ENCODE measurements at places on chromosomes 7 and 10.

DNA sequence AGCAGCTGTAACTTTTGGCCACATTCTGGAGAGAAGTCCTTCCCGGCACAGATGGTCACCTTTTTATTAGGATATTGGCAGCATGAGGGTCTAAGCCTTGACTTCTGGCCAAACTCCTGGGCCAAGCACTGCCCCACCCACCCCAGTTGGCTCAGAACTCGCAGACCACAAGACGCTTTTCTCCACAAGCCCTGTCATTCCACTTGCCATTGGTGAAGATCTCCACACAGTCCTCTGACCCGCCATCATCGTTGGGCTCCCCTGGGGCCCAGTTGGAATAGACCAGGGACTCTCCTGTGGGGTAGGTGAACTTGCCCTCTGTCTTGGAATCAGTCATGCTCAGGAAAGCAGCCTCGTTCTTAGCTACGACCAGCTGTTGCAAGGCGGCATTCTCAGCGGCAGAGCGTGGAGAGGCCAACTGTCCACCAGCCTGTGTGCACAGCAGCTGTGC, 11.2 kb downstream of the SFTPD start:
- DNase-seq = no peak

DNA sequence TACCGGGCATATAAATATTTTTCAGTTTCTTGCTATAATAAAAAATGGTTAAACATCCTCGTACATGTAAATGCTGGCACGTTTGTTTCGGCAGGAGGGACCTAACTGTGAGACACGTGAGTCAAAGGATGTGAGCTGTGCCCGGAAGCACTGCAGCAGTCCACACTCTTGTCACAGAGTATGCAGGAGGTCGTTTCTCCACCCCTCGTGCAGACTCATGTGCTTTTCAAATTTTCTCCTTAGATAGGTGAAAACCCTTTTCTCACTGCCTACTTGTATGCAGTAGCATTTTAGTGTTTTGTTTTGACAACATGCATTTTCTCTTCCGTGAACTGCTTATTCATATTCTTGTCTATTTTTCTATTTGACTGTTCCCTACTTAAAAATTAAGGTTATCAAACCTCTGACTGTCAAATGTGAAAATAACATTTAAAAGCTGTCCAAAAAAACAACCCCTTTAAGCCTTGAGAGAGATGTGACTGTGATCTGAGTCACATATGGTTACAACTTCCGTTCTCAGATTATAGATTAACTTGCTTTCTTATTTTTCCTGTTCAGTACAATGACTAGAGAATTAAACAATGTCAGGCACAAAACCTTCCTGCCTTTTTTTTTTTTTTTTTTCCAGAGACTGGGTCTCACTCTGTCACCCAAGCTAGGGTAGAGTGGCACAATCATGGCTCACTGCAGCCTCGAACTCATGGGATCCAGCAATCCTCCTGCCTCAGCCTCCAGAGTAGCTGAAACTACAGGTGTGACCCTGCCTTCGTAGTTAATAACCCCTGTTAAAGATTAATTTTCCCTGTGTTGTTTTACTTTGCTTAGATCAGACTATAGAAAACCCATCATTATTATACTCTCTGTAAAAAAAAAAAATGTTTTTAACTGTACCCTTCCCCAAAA, 45.1 kb downstream of the DPY19L1 start:
- DNase-seq = peak; percentile 11

- no peak for DNase-seq
Observed at GRCh38 chr7:107957436-107957835, 45.5 kb downstream of the LAMB1 start.

- no peak for DNase-seq
Observed at GRCh38 chr7:85204061-85204460, 17.2 kb upstream of the SEMA3D start.

- no peak for DNase-seq
Observed at GRCh38 chr7:140494867-140495266, 15.6 kb upstream of the MKRN1 start.

DNA sequence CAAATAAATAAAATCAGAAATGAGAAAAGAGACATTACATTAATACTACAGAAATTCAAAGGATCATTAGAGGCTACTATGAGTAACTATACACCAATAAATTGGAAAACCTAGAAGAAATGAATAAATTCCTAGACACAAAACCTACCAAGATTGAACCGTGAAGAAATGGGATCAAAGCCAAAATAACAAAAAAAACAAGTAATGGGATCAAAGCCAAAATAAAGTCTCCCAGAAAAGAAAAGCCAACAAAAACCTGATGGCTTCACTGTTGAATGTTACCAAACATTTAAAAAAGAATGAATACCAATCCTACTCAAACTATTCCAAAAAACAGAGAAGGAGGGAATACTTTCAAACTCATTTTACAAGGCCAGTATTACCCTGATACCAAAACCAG, 20.0 kb downstream of the GSDME start:
- DNase-seq = no peak

DNA sequence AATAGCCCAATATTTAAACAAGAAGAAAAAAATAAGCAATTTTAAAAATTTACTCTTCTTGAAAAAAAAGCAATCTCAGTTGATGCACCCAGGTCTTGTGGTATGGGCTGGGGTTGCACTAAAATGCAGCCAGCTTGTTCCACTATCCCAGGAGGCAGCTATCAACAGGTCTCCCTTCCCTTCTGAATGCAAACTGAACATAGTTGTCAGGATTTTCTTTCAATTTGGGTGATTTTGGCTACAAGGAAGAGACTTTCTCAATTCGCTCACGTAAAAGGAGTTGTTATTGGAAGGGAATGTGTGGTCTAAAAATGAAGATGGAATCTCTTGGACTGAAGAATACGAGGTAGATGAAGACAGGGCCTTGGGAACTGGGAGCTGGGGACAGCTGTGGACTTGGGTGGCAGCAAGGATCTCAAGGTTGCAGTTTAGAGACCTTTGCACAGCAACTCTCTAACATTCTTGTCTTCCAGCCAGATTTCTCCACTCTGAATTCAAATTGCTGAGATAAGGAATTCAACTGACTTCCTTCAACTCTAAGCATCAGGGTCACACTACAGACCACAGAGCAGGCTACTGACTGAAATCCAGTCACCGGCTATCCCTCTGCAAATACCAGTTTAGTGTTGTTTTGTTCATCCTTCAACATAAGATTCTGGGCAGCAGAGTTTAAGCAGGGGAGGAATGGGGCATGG, 3.1 kb upstream of the TMEM26 start:
- DNase-seq = no peak

DNA sequence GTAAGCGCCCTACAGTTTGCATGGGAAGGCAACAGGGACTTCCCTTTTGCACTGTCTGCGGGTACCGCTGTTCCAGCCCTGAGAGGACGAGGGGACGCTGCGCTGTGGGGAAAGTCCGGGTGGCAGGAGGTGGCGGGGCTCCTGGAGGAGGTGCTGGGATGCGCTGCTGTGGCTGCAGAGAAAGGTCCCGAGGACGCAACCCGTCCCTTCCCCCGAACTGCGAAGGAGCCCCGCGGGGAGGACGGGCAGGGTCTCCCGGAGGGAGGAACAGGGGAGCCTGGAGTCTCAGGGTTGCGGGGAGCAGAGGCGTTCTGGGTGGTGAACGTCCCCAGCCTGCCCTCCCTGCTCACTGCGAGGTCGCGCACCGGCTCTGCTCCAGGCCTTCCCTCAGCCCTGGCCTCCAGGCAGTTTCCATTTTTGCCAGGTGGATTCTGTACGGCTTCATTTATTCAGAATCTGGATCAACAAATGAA, 91.6 kb downstream of the CXCL12 start:
- DNase-seq = no peak

- DNase-seq = peak; percentile 87
Observed at GRCh38 chr7:45136106-45137060, 21.2 kb upstream of the RAMP3 start.

- DNase-seq = no peak
Observed at GRCh38 chr7:142602183-142602582, 147.1 kb upstream of the PRSS1 start.

DNA sequence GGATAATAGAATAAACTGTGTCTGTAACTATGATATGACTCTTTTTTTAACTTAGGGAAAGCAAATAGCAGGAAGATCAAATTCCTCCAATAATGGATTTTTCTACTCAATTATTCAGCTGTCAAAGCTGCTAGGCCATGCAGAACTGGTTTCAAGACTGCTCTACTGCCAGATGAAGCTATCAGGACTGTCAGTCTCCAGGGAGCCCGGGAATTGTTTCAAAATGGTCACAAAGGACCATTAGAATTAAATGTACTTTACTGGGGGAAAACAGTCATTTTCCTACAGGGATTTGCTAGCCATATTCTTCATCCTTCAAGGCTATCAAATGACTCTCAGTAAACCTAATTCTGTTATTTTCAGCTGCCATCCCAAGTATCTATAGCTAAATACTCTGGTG, 276.3 kb downstream of the LHFPL3 start:
- DNase-seq = no peak

GRCh38 chr10:351770-352334, 216.6 kb downstream of the ZMYND11 start:
- no peak for DNase-seq

- DNase-seq = no peak
Observed at GRCh38 chr7:105444342-105444987, 55.7 kb upstream of the SRPK2 start.

DNA sequence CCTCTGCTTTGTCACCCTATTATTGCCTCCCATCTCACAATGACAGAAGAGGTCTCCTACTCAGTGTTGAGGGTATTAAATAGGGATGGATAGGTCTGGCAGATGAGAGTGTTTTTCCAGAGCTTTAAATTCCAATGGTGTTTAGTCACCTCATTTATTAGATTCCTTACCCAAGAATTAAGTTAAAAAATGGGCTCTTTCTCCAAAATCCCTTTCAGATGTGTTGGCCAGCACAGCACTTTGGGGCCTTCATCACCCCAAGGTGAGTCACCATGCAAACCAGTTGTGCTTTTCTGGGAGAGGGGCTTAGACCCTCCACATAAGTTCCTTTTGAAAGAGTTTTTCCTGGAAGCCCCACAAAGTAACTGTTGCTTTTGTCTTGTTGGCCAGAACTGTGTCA, 78.4 kb downstream of the CYP26A1 start:
- no peak for DNase-seq

DNA sequence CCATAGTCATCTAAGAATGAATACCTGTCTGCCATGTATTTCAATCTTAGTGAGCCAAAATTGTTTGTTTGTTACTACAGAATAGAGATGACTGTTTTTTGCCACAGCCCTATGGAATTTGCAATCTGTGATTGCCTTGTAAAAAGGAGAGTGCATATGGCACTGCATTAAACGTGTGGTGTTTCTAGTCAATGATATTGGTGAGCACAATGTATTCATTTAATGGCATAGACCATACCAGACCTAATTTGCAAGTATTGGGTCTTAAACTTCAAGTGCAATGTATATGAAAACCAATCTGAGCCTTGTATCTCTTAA, 11.3 kb downstream of the INSIG1 start:
- DNase-seq = no peak

- no peak for DNase-seq
Observed at GRCh38 chr7:95250571-95250970, 73.8 kb downstream of the PON1 start.

DNA sequence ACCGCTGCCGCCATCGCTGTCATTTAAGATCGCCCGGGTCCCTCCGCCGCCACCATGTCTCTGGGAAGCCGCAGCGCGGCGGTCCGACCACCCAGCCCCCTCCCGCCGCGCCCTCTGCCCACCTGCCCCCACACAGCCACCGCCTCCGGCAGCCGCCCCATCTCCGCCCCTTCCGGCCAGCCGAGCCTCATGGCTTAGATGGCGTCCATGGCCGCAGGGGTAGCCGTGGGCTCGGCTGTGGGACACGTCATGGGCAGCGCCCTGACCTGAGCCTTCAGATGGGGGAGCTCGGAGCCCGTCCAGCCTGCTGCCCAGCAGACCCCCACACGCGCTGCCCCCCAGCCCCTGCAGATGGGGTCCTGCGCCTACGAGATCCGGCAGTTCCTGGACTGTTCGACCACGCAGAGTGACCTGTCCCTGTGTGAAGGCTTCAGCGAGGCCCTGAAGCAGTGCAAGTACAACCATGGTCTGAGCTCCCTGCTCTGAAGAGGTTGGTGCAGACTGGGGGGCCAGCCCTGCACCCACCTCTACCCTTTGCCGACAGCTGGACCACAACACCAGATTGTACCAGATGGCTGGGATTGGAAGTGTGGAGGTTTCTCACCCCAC, 38.0 kb upstream of the TARP start:
- DNase-seq = peak; percentile 70

- no peak for DNase-seq
Observed at GRCh38 chr7:112759905-112760304, 30.3 kb downstream of the TMEM168 start.

DNA sequence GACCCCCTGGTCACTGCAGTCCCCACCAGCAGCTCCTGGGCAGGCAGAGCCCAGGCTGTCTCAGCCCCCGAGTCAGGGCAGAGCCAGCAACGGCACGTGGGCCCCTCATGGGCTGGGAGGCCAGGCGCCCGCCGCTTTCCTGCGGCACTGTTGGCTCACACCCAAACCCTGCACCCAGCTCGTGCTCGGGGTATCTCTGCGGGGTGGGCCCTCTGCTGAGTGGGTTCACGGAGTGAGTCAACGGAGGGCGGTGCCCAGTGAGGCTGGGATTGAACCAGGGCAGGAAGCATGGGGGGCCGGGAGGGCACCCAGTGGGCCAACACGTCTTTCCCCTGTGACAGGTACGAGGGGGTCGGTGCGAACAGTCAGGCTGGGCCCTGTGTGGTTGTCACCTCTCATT, 28.9 kb downstream of the ADAP1 start:
- no peak for DNase-seq

- DNase-seq = no peak
Observed at GRCh38 chr10:124171561-124171960, 78.2 kb upstream of the CHST15 start.

DNA sequence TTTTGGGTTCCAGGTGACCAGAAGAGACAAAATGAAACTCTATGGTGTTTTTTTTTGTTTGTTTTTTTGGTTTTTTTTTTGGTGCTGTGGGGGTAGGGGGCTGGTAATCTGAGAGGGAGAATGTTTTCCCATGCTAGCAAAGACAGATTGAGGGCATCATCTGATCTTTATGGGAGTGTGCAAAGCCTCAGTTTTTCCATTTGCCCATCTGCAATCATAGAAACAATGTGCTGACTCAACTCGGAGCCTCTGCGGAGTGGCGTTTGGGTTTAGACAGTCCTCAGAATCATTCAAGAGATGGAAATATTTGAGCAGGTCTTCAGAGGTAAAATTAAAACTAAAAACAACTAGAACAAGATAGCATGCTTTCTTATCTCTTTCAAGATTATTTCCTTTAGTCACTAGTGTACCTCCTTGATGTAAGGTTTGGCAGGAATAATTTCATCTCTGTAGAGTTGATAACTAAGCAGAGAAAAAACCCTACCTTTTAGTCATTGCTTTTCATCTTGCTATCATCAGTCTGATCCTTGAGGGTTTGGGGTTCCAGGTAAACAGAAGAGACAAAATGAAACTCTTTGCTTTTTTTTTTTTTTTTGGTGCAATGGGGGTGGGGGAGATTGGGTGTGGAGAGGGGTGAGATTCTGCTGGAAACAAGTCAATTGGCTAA, 18.0 kb downstream of the CNNM2 start:
- no peak for DNase-seq

DNA sequence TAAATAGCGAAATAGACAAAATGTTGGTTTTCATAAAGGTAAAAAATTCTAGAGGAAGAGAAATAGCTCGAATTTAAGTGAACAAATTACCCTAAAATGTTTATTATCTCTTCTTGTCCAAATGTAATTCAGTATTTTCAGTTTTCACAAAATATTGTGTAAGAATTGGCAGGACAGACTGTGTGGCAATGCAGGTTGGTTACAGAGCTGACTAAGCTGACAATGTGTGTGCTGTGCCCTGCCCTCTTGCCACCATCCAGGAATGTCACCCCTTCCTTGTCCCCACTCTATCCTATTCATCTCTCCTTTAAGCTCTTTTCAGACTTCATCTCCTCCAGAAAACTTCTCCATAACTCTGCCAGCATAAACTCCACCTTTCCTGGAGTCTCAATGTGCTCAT, 46.1 kb downstream of the COL28A1 start:
- no peak for DNase-seq

GRCh38 chr10:95860166-95860940, 47.4 kb upstream of the CC2D2B start:
- DNase-seq = no peak
